Renal cortex interstitium (tissue), 15 donors: ENCODE measurements at places on chromosomes 12 and 14.

- no peak for DNase-seq
These were observed 74.6 kb downstream of the ZFP36L1 start for GRCh38 chr14:68718023-68718990.

DNA sequence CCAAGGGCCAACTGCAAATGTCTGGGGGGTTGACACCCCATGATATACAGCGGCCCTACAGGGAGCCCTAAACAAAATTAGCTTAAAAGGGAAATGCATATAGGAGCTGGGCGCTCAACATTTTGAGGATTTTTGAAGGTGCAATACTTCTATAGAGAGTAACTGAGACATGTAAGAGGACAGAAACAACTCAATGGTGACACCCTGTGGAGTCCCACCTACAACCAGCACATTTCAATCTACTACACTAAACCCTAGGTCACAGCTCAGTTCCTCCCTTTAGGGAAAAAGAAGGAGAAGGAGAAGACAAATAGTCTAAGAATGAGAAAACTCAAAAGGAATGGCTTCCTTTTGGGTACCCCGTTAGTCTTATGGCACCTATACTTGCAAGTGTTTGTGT lies 1010.5 kb upstream of the NOVA1 start:
- no peak for DNase-seq

DNA sequence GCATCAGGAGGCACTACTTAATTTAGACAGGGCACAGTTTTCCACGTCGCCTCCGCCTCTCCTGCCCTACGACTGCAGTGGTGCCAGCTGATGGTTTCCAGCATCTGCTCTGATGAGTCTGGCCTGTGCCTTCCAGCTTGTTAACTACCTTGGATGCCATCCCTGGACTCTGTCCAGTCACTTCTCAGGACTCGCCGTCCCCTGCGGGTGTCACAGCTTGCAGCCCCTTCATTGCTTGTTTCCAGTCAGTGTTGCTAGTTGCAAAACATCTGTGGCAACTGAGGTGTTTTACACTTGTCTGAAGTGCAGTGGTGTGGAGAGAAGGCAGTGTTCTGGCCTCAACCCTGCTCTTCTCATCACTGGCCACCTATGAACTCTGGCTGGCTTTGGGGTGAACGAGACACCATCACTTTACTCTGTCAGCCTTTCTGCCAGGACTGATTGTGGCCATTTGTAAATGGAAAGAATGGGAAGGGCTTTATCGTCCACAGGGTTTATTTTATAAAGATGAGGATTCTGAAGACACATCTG lies 8.3 kb downstream of the ADGRD1 start:
- no peak for DNase-seq

DNA sequence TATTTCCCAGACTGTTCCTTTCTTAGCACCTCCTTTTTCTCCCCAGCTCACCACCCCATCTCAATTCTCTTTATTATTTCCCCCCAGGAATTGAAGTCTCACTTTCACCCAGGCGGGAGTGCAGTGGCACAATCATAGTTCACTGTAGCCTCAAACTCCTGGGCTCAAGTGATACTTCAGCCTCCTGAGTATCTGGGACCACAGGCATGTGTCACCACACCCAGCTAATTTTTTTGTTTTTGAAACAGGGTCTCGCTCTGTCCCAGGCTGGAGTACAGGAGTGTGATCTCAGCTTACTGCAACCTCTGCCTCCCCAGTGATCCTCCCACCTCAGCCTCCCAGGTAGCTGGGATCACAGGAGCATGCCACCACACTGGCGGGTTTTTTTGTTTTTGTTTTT lies 11.0 kb downstream of the RACGAP1 start:
- DNase-seq = no peak

GRCh38 chr12:64194333-64195149 lies 27.6 kb downstream of the KICS2 start:
- DNase-seq = no peak

- DNase-seq = no peak
These were observed 26.6 kb downstream of the PLEKHA5 start for GRCh38 chr12:19155981-19156734.

DNA sequence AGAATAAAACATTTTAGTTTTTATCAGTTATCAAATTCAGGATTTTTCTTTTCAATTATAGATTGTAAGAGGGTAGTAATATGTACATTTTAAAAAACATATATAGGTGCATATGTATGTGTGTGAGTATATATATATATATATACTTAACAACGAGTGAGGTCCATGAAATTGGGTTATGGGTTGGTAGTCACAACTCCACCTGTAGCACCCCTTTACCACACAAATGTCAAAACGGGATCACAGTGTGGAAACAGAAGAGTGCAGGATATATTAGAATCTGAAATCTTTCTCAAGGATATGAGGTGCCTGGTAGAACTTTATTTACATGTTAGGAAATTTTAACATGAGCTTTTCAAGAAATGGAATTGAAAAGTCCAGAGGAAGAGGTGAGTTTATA lies 31.3 kb downstream of the MIA2 start:
- DNase-seq = no peak

DNA sequence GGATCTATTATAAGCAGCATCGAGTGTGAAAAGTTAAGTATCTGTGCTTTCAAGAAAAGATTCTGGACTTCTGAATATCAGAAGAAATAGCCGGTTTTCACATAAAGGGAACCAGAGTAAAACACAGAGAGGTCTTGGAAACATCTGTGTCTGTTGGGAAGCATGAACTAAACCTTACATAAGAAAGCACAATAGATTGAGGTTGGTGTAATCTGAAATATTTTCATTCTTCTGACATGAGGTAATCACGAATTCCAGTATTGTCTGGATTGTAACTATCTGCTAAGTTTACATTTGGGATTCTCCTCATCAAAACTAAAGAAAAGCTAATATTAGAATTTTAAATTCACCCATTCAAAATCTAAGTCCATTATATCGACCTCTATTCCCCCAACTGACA lies 161.3 kb downstream of the CPNE8 start:
- no peak for DNase-seq

DNA sequence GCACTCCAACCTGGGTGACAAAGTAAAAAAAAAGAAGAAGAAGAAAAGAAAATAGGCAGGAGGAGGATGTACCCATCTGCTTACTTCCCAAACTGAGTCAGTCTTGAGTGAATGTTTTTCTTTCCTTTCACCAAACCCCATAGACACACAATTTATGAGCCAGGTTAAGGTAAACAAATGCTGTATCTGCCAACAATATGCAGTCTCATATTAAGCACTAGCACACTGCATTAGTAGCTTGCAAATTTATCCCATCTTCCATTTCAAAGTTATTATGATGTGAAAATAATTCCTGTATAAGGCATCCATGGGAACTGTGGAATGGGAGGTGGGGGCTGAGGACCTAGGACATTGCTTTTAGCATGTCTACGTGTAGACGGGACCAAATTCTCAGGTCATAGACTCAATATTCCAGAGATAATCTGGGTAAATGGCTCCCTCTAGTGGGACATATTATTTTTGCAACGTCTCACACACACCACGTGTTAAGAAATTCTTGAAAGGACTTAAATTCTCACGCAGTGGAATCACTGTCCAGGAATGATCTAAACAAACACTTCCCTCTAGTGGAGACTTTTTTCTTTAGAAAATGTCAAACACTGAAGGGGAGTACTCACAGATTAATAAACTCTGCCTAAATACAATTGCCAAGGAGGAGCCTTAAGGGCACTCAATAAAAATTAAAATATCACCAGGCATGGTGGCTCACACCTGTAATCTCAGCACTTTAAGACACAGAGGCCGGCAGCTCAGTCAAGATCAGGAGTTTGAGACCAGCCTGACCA lies 17.1 kb upstream of the OR10P1 start:
- DNase-seq = peak; percentile 92

DNA sequence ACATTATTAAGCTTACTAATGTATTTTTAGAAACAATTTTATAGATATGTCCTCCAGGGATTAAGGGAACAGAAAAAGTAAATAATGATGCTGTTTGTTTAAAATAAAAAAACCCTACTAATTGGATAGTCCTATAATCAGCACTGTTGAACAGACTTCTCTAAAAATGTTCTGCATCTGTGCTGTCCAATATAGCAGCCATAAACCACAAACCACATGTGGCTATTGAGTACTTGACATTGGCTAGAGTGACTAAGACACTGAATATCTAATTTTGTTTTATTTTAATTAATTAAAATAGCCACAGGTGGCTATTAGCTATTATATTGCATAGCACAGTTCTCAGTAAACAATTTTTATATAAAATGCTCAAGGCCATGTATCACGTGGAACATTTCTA lies 210.4 kb downstream of the DPY19L2 start:
- no peak for DNase-seq

DNA sequence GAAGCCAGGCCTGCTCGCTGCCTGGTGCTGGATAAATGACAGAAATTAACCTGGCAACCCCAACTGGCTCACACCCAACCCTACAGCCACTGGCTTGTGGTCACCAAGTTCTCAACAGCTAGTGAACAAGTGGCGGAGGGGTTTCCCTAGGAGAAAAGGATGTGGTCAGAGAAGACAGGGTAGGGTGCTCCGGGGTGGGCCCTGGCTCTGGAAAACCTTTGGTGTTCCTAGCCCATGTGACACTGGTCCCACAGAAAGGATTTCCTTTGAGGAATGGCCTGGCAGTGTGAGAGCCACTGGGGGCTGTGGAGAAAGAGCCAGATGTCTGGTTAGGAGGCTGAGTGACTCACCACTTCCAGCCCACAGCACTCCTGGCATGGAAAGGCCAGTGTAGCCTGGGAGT lies 8.7 kb downstream of the SYNE3 start:
- DNase-seq = no peak

- DNase-seq = no peak
These were observed 47.8 kb downstream of the RDH12 start for GRCh38 chr14:67749341-67750084.

- DNase-seq = peak; percentile 62
These were observed 67.3 kb upstream of the BICD1 start for GRCh38 chr12:32039347-32039746.

- DNase-seq = no peak
These were observed 231.6 kb downstream of the CACNA1C start for GRCh38 chr12:2284321-2284813.

GRCh38 chr12:49283541-49284429 lies 11.2 kb upstream of the PRPH start:
- DNase-seq = no peak

DNA sequence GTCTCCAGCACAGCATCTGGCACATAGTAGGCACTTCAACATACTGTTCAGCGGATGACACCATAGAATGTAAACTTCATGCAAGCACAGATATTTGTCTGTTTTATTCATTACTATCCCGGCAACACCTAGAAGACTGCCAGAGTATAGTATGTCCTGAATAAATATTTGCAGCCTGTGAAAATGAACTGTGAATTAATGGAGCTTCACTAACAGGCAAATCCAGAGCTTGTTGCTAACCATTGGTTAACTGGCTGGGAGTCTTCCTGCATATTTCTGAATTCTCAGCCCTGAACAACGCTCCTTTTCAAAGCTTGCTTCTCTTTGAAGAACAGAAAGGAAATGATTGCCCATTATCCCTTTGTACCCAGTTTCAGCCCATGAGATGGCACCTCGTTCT lies 243.3 kb upstream of the CRY1 start:
- no peak for DNase-seq

GRCh38 chr14:105192866-105193731 lies 12.0 kb upstream of the NUDT14 start:
- no peak for DNase-seq

DNA sequence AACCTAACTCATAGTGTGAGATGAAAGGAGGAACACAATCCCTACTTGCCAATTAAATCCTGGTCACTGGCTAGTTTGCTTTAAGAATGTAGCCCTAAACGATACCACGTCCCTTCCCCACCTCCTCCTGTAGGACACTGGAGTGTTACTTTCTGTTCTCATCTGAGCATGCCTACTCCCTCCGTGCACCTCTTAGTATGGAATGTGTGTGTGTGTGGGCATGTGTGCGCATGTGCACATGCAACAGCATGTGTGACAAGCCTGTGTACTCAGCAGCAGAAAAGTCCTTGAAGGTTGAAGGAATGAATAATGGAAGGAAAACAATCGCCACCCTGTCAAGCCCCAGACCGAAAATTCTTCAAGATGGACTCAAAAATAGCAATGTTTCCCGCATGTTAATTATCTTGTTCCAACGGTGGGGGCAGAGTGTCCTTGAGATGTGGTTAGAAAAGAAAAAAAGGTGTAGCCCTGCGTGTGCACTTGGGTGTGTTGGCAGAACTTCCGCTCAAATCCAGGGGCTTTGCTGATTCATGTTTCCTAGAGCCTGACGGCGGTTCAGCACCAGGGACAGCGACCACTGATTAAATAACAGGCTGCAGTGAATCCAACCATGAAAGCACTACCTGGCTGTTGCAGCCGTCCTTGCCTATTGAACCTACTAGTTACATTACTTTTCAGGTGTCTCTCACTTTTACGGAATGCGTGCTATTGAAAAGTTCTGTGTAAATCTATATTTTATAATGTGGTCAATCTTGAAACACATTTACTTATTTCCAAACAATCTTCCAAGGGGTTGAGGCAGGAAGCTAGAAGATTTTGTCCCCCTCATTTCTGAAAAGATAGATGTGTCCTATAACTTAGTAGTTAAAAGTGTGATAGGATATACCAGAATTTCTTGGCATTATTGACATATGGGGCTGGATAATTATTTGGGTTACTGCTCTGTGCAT lies 79.8 kb downstream of the SRRM4 start:
- peak; percentile 45 for DNase-seq

- no peak for DNase-seq
These were observed 27.3 kb downstream of the CLEC6A start for GRCh38 chr12:8483079-8483478.

DNA sequence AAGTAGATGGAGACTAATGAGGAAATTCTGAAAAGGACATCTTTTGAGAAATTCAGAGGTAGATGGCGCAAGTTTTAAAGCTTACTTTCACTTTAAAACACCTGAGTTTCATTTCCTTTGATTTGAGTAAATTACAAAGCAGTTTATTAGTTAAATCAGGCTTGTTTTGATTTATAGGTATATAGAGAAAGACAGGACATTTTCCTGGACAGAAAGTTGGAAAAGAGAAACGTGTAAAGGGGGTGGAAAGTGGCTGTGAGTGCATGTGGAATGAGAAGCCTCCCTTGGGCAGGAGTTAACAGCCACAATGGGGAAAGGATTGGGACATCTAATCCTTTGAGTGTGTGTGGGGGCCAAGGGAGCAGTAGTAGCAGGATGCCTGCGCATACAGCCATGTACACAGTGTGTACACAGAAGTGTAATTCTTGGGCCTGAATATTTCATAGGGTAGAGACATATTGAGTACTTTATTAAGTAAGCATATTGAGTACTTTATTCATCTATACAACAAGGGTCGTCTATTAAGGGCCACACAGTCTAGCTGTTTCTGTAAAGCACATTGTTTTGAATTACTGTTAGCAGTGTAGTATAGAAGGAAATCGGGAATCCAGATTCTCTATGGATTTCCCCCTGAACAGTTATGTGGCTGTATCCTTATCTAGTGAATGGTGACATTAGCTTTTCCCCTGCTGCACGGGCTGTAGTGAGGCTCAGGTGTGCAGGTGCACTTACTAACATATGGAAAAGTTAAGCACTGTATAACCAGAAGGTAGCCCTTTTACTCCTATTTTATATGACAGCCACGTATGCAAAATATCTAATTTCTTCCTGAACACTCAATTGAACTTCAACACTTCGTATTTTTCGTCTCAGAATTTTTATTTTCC lies 19.1 kb downstream of the MARK3 start:
- DNase-seq = no peak

- DNase-seq = no peak
These were observed 530 bp downstream of the APAF1 start for GRCh38 chr12:98645572-98646067.
